ENCODE measurements at places on chromosomes 12 and 14.

DNA sequence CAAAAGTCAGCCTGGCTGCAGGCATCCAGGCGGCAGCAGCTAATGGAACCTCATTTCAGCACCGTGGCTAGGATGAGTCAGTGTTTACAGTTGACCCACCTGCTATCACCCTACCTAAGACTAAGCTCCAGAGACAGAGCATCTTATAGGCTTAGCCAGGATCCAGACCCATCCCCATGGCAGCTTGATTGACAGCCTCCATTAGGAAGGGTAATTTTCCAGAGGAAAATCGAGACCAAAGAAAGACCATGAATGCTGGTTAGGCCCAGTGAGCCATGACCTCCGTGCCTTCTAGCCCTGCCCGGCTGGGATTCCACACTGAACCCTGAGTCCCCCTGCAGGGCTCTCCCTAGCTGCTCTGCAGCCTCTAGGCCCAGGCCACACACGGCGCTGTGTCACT lies 38.7 kb downstream of the TUNAR start:
- DNase-seq, result no peak

- no peak for DNase-seq
These were observed 26.2 kb downstream of the TCP11L2 start for GRCh38 chr12:106328735-106329134.

DNA sequence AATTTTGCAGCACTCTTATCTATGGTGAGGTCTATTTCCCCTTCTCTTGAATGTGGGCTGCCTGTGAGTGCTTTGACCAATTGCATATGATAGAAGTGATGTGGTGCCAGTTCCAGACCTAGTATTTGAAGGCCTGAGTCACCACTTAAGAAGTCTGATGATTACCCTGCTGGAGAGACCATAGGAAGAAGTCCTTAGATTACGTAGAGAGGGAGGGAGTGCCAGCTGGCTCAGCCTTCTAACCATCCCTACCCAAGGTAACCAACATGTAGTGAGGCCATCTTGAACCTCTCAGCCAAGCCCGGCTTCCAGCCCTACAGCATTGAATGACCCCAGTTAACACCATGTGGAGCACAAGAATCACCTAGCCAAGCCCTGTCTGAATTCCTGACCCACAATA lies 166.9 kb downstream of the NELL2 start:
- no peak for DNase-seq

- DNase-seq, result no peak
These were observed 195.6 kb downstream of the TTC7B start for GRCh38 chr14:90620568-90621077.

DNA sequence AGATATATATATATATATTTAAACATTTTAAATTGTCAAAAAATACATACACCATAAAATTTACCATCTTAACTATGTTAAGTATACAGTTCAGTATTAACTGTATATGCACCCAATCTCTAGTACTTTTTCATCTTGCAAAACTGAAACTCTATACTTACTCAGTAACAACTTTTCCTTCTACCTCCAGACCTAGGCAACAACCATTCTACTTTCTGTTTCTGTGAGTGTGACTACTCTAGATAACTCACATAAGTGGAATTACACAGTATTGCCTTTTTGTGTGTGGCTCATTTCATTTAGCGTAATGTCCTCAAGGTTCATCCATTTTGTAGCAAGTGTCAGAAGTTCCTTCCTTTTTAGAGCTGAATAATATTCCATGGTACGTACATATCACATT lies 8.2 kb downstream of the FAM234B start:
- no peak for DNase-seq

GRCh38 chr14:82009076-82009475 lies 475.4 kb upstream of the SEL1L start:
- no peak for DNase-seq

GRCh38 chr12:110533607-110534006 lies 31.5 kb downstream of the RAD9B start:
- peak; percentile 59 for DNase-seq

DNA sequence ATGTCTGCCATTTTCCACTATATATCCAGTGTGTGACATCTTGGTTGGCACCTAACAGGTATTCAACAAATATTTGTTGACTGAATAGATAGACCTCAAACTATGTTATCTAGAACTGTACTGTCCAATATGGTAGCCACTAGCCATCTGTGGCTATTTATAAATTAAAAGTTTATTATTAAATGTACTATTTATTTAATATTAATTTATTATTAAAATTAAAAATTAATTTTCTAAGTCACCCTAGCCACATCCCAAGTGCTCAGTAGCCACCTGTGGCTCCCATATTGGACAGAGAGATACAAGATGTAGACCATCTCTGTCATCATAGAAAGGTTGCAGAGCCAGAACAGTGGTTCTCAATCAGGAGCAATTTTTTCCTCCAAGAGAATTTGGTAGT lies 69.3 kb downstream of the SRRM4 start:
- DNase-seq, result no peak

GRCh38 chr14:105919458-105920150 lies 393.2 kb downstream of the TMEM121 start:
- DNase-seq, result no peak

DNA sequence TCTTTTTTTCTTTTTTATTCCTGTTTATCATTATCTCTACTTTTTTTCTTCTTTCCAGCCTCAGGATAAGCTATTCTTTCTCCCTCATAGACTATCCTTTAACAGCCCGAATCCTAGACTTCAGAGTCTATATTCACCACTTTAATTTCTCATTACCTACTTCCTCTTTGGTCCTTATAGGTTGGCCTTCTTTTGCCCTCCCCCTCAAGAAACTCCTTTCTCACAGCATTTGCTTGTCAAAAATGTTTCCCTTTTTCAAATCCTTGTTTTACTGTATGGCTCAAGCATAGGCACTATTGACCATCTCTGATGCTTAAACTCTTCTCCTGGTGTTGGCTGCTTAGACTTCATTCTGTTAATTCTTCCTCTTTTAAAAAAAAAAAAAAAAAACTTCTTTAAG lies 52.5 kb downstream of the KIAA0586 start:
- no peak for DNase-seq

- peak; percentile 40 for DNase-seq
These were observed 507 bp downstream of the AHSA1 start for GRCh38 chr14:77458249-77458950.

DNA sequence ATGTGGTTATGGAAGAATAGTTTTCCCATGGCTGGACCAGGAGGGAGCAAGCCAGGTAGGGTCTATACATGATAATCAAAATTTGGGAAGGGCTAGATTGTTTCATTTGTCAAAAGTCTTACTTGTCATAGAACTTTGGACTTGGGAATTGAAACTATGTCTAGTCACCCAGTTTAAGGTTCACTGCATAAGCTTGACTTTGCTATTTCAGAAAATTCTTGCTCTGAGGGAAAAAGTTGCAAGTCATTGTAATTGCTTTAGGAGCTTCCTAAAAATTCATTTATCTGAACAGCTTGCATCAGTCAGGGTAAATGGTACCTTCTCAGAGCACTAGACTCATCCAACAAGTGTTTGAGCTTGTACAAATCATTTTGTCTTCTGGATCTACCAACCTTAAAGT lies 1194.7 kb downstream of the GALC start:
- DNase-seq, result no peak

DNA sequence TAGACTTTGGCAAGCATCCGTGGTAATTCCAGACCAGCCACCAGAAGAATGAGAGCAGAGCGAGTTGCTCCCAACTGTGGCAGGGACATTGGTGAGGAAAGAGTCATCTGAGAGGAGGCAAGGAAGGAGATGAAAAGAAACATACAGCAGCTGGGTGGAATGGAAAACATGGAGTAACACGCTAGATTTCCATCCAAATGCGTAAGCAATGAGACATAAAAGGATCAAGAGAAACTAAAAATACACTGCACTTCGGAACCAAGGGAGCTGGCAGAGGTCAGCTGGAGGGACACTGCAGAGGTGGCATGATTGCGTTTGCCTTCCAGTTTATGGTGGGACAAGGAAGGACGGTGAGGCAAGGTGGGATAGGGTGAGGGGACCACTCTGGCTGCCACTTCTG lies 82.9 kb downstream of the DDX51 start:
- no peak for DNase-seq

- DNase-seq, result no peak
These were observed 19.1 kb downstream of the TSPAN11 start for GRCh38 chr12:30945443-30946164.

DNA sequence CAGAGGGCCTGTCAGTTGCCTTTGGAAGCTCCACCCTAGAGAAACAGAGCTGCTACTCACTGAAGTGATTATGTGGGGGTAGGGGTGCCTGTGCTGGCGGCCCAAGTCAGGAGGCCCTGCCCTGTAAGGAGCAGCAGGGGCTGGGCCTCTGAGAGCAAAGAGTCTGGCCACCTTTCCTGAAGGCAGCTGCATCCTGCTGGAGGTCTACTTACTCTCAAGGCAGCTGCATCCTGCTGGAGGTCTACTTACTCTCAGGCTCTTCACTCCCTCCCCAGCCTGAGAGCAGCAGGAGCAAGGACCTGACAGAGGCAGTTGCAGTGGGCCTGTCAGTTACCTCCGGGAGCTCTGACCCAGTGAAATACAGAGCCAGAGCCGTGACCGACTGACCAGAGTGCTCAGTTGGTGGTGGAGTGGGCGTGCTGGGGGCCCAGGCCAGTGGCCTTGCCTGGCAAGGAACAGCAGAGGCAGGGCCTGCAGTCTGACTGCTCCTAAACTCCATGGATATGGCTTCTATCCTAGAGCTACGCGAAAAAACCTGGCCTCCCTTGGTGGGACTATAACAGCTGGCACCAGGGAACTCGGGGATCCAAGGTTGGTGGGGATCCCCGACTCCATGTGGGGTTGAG lies 32.3 kb downstream of the RAD51B start:
- DNase-seq, result no peak

DNA sequence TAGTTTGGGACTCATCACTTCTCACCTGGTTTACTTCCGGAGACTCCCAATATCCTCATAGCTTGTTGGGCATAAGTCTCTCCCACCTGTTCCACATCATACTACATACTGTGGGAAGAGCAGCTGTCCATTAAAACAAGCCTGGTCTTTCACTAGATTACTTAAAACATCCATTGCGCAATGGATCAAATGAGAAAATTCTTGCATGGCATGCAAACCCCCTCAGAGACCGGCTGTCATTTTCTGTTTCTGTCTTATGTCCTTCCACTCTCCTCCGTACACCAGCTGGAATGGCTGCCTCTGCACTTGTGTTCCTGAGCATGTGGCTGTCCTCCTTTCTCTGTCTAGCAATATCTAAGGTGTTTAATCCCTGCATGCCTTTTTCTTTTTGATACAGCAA lies 265.6 kb downstream of the TMEM117 start:
- DNase-seq, result no peak

- peak; percentile 36 for DNase-seq
These were observed 40.9 kb upstream of the VASH1 start for GRCh38 chr14:76720382-76720813.

- DNase-seq, result no peak
These were observed 68.7 kb downstream of the ARF6 start for GRCh38 chr14:49961270-49962222.

- no peak for DNase-seq
These were observed 10.9 kb downstream of the CTDSP2 start for GRCh38 chr12:57835366-57836288.

DNA sequence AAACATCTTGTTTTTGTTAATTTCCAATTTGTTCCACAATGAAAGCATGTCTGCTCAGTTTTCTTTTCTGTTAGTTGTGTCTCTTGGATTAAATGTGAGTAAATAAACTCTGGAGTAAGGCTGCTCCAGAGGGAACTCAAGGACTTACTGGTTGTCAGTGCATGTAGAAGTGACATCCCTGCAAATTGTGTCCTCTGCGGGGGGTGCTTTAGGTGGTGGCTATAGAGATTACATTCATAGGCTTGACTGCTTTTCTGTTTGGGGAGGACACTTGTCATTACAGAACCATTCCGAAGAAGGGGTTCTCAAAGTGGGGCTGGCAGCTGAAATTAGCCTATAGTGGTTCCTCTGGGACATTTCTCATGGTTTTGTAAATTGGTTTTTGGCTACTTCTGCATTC lies 8.8 kb downstream of the TMTC2 start:
- DNase-seq, result no peak

DNA sequence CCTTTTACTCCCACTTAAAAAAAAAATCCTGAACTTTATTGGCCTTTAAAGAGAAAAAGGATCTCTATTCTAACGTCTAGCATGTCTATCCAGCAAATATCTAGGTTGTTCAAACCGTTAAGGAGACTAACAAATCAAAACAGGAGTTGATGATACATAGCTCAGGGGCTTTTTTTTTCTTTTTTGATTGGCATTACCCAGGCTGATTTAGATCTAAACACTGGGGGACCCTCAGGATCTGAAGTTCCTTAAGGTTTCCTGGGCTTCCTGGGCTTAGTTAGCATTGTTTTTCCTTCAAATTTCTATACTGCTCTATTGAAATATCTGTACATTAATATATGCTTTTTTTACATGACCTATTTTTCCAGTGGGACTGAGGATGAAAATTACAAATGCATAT lies 42.3 kb downstream of the EFCAB11 start:
- no peak for DNase-seq

DNA sequence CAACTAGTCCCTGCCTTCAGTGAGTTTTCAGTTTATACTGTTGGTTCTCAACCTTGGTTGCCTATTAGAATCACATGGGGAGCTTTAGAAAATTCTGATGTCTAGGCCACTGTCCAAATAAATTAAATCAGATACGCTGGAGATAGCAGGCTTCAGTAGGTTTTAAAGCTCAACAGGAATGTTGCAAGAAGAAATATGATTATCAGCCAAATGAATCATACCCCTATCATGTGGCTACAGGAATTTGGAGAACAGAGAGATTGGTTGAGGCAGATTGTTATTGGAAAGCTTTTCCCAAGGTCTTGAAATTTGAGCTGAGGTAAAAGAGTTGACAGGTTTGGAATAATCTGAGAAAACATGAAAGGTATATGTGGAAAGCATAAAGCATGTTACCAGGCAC lies 125.3 kb downstream of the WIF1 start:
- no peak for DNase-seq

DNA sequence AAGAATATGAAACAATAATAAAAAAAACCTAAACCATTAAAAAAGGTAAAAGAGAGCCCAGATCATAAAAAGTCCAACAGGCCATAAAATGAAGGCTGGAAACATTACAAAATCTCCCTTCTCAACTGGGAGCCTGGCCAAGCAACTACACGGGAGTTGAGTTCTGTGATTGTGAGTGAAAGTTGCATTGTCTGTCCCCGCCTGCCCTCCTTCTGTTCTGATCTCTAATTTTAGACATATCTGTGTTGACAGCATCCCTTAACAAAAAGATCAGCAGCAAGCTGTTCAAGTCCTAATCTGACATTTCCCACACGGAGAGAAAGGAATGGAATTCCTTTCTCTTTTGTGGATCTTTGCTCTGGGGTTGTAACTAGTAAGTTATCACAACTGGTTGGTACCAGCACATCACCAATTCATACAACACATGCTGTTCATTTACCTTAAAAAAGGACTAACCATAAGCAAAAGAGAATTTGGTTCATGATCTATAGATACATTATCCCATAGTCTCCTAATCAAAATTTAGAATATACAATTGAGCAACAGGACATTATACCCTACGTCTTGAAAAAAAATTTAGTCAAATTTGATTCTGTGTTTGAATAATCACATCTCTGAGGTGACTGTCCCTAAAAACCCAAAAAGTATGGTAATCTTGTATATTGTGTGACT lies 205.1 kb upstream of the GZMB start:
- peak; percentile 66 for DNase-seq
